ENCODE measurements at places on chromosomes 11 and 22. TPM values are rescaled to one million over a fixed set of nuclear protein-coding genes. Genes with fewer than 3 reads are reported as not detected.

PNPLA5 gene
- not detected for total RNA-seq

DAGLA gene
- total RNA-seq, result 1.6 TPM

OR52N1 gene
- not detected for total RNA-seq

FZD4 gene
- 34.6 TPM for total RNA-seq
